ENCODE measurements at places on chromosomes 3 and 15.

GRCh38 chr3:122530164-122530563 lies 15.4 kb upstream of the KPNA1 start:
- no peak for DNase-seq

GRCh38 chr3:134992180-134992579 lies 197.1 kb downstream of the EPHB1 start:
- DNase-seq: no peak

DNA sequence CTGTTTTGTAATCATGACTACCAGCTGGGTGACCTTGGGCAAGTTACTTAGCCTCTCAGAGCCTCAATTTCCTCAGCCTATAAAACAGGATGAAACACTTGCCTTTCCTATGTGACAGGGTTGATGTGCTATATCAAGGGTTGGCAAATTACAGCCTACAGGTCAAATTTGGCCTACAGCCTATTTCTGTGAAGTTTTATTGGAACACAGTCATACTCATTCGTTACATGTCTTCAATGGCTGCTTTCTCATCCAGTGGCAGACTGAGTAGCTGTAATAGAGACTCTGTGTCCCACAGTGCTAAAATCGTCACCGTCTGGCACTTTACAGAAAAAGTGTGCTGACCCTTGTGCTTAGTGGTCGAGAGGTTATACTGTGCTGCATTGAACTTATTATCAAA lies 16.6 kb downstream of the ABHD6 start:
- DNase-seq: no peak

- DNase-seq: no peak
These were observed 152.6 kb downstream of the SCAPER start for GRCh38 chr15:76752549-76752948.

- no peak for DNase-seq
These were observed 738 bp downstream of the YEATS2 start for GRCh38 chr3:183698318-183698751.

GRCh38 chr3:17233398-17233800 lies 348.6 kb downstream of the PLCL2 start:
- DNase-seq: peak; percentile 35
